COR-L47 (cell line): ENCODE measurements at places on chromosomes 5 and 9.

DNA sequence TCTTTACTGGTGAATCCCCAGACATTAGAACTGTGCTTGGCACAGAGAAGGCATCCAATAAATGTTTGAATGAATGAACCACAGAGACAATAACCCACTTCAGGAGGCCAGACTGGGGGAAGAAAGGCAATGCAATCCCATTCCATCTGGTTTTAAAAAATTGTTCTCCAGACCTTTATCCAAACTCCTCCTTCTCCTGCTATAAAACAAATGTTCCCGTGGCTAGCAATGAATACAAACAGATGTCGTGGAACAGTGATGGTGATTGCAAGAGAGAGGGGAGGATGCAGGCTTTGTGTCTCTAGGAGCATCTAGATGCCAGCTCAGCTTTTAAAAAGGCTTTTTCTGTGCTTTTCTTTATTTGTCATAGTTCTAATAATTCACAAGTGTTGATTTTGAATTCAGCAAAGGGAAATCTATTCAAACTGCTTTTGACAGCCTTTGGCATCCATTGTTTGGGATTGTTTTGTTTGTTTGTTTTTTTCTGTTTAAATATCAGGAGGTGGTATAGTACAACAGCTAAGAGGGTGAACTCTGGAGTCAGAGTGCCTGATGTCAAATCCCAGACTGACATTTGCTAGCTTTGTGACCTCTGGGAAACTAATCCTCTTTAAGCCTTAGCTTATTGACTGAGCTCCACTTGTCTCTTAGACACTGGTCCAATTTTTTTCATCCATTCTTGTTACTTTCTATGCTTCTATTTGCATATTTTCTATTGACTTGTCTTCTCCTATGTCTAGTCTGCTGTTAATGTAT, 59.1 kb downstream of the TNFSF15 start:
- no peak for DNase-seq

GRCh38 chr9:21316860-21317259, 11.7 kb upstream of the IFNA5 start:
- no peak for DNase-seq

- DNase-seq, result no peak
Observed at GRCh38 chr5:164265566-164265965, 760.1 kb downstream of the MAT2B start.

GRCh38 chr9:130666393-130667119, 2.2 kb downstream of the PRDM12 start:
- DNase-seq, result no peak

- DNase-seq, result peak; percentile 6
Observed at GRCh38 chr5:131423056-131423455, 159.2 kb downstream of the CDC42SE2 start.

DNA sequence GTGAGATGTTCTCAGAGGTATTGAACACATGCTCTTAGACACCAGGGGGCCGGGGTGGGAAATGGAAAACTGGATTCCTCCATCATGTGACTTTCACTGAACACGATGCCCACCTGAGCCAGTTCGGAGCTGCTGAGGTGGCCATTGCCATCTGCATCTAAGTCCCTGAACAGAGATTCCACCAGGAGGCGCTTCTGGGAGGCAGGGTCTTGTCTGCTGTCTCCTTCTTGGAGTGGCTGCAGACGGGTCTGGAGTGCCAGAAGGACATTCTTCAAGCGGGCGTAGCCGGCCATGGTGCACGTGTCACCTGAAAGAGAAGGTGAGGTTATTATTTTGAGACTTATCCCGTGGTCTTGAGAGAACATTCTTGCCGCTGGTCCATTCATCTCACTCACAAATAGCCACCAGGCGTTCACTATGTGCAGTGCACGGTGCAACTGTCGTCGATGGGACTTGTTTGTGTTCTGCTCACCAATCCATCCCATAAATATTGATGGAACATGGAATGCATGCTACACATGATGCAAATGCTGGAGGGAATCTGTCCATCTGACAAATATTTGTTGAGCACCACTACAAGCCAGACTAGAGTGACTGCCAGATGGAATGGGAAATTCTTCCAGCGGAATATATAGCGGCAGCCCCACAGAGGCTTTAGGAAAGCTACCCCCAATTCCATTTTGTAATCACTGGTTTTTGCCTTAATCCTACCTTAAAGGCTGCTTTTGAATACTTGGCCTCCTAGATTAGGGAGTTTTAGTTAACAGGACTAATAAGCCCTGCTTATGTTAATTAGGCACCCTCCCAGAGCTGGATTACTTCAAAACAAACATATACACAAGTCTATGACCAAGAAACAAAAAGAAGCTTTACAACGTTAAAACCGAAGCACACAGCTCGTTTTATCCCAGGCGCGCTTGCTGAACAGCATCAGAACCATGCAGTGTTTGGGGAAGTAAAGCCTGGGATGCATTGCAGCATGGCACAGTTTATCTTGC, 264.8 kb downstream of the HSPA4 start:
- DNase-seq, result no peak

DNA sequence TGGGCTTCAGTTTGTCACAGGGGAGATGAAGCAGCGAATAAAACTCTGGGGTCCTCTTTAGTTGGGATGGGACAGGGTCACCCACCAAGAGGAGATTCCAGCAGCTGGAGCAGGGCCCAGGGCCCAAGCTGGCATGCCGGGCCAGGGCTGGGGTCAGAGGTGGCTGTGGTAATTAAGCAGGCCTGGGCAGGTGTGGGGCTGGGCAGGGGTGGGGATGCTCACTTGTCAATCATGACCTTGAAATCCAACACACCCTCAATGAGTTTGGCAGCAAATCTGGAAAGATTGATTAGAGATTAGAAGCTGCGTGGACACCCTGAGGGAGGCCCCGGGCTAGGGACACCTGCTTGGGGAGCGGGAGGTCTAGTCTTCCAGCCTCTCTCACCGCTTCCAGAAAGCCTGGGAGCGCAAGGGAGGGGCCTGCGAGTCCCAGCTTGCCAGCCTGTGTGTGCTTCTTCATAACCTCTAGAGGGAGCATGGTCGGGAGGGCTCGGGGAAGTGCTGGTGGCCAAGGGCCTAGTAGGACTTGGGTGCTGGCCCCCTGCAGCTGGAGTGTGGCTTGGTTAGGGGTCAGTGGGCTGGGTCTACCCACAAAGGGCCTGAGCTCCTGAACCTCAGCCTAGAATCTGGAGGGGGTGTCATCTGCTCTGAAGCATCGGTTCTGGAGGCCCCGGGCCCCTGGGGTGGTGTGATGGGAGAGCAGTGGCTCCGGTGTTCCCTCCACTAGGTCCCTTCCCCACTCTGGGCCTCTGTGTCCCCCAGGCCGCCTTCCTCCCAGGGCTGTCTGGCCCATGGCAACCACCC, 7.6 kb downstream of the CRAT start:
- peak; percentile 51 for DNase-seq

DNA sequence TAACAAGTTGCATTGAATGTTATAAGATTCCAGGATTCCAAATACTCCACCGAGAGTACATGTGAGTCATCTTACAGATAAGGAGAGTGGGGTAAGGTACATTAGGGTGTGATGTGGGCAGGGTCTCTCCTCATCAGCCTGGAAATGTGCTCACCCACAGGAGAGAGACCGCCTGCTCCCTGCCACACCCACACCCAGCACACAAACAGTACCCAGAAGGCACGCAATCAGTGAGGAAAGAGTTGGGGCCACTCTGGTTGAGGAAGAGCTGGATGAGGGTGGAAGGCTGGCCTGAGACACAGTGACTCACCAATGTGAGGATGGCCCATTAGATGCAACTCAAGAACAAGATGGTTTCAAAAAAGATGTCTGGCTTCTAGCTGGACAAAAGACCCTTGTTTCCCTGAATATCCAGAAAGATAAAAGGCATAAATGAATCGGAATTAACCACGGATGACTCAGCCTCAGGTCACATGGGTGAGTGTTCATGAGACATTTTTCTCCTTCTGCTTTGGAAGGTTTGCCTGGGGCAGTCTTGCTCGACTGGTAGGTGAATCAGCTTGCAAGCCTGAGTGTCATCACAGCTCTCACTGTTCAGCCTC, 51.1 kb upstream of the LHFPL2 start:
- no peak for DNase-seq

DNA sequence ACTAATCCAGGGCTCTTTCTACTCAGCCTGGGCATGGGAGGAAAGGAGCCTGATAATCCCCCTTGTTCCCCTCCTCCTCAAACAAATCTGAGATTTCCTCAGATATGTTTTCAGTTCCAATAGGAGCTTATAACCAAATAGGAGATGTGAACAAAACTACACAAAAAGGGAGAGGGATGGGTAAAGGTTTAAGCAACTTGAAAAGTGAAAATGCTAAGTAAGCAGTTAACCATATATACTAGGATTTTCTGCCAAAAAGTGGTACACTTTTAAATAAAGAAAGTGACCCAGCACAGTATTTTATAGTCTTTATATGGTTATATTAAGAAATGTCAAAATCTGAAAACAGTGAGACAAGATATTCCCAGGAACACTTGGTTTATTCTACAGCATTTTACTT, 275.7 kb downstream of the BNC2 start:
- no peak for DNase-seq

DNA sequence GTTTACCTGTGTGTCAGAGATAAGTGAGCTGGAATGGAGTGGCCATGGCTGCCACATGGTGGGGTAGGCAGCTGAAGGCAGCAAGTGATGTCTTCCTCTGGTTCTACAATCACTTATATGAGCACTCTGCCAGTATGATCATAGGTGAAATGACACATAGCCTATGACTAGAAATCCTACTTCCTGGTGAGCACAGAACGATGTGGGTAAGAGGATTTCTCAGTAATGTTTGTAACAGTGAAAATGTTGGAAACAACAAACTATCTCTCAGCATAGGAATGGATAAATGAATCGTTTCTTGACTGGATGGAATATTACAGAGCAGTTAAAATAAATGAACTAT, 187.0 kb upstream of the S1PR3 start:
- DNase-seq, result no peak

DNA sequence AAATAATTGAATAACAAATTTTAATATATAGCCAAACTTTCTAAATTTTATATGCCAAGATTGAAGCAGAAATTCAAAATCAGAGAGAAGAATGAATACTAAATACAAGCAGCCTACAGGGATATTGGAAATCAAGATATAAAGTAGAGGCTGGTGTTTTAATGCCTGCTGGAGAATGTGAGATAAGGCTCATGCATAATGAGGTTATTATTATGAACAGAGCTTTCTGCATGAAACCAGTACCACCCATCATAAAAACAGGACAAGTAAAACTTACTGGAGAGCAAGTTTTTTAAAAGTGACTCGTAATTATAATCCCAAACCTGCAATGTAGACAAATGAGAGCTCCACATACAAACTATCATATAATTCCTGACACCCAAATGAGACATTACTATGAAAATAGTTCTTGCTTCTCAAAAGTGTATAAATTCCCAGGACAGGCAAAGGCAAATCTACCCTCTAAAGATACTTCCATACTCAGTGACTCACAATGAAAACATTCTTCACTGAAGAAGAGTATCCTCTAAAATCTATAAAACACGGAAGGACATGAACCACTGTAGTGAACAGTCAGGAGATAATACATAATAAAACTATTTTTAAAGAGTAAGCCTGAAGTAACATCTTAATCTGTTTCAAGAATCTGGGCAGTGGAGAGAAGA, 532.0 kb upstream of the GRAMD2B start:
- DNase-seq, result no peak

DNA sequence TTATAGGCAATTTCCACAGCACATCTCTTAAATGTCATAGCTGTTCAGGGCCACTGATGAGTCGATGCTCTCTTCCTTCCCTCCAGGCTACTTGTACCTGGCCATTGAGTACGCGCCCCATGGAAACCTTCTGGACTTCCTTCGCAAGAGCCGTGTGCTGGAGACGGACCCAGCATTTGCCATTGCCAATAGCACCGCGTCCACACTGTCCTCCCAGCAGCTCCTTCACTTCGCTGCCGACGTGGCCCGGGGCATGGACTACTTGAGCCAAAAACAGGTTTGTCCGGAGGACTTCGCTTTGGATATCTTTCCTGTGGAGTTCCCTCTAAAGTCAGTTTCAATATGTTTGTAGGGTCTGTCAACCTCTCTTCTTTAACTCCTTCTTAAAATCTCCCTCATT, 84.3 kb downstream of the EQTN start:
- no peak for DNase-seq

GRCh38 chr5:171525085-171525484, 105.6 kb downstream of the FGF18 start:
- DNase-seq, result no peak

DNA sequence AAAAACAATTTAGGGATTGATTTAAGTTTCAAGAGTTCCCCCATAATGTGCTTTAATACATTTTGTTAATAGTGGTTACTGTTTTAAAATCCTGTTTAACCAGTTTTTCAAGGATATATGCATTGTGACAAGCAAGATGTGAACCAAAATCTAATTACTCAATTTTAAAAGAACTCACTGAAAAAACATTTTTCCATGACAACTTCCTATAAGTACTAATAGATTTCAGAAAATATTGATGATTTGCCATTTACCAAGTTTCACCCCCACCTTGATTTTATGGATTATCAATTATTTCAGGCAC, 4.9 kb upstream of the DNAJC21 start:
- DNase-seq, result no peak

DNA sequence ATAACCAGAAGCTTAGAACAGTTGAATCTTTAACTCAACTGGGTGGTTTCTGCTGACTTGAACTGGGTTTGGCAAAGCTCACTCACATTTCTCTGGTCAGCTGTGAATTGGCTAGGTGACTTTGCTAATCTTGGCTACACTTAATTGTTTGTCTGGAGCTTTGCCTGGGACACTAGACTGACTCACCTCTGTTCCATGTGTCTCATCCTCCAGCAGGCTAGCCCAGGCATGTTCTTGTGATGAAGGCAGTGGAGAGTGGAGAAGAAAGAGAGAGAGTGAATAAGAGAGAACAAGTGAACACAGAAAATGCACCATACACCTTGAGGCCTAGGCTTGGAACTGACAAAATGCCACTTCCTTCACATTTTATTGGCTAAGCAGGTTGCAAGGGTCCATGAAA, 32.6 kb downstream of the SPATA31D1 start:
- no peak for DNase-seq

DNA sequence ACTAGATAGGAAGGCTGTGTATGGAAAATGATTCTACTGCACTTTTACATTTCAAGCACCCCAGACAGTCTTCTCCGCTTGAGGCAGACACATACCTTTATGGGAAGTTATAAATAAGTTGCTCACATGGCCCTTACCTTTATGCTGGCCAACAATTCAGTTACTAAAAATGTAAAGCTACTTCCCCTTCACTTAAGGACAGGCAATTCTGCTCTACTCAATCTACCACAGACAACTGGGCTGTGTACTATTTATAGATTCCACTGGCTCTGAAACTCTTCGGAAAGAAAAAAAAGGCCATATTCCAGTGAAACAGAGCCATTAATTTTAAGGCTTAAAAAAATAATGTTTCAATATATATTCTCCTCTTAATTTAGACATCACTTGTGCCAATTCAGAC, 59.4 kb downstream of the ELAVL2 start:
- no peak for DNase-seq

- no peak for DNase-seq
Observed at GRCh38 chr5:111120911-111121310, 28.8 kb downstream of the WDR36 start.

- peak; percentile 37 for DNase-seq
Observed at GRCh38 chr5:169701910-169702451, 64.9 kb downstream of the DOCK2 start.

DNA sequence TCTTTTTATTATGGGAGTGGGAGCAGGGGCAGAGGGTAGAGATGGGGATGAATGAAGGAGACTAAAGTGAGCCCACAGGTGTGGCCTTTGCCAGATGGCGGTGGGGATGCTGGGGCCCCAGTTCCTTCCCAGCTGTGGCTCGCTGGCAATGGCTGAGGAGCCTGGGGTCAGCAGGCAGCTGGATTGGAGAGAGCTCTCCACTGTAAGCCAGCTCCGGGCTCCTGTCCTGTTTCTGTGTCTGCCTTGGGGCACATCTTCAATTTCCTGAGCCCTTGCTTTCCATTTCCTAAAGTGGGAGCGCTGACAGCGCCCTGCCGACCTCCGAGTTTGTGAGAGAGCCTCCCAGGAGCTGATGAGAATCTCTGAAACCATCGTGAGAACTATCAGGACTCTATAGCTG, 75.6 kb upstream of the SPRY4 start:
- DNase-seq, result no peak
